GM04504 (cell line): ENCODE measurements at places on chromosomes 13 and 19.

GRCh38 chr13:32426191-32426989 is 1.5 kb downstream of the N4BP2L1 start:
- no peak for DNase-seq

- DNase-seq: peak; percentile 54
These were observed at the start of gene FDX2 for GRCh38 chr19:10315335-10316214. FDX2 (minus strand) TSS chr19:10316015; CDS start chr19:10315996, 19 bp downstream.

GRCh38 chr13:98155475-98156109 is 12.7 kb downstream of the FARP1 start:
- DNase-seq: peak; percentile 44

DNA sequence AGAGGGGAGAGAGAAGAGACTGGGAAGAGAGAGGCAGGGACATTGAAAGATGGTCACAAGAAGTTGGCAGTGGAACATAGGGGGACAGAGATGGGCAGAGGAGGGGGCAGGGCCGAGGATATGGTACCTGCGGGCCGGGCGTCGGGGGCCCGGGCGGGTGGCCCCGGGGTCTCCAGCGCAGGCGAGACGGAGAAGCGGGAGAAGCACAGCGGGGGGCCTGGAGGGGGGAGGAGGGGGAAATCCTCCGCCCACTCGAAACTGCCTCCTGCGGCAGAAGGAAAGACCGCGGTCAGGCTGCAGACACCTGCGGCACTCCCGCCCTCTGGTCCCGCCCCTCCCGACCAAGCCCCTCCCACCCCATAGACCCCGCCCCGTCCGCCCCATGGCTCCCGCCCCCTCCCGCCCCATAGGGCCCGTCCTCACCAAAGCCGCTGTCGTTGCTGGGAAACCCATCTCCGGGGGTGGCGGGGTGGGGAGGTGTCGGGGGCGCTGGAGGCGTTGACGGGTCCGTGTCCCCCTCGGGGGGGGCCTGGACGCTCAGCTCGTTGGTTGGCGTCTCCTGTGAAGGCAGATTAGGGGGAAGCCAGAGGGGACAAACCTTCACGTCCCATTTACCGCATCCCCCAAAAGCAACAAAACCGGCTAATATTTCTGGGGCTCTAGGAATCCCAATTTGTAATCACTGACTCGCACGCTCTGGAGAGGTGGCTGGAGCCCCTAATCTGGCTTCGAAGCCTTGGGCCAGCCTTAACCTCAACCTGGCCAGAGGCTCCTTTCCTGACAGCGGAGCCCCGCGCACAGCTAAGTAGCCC is 20.4 kb downstream of the LMTK3 start:
- no peak for DNase-seq

DNA sequence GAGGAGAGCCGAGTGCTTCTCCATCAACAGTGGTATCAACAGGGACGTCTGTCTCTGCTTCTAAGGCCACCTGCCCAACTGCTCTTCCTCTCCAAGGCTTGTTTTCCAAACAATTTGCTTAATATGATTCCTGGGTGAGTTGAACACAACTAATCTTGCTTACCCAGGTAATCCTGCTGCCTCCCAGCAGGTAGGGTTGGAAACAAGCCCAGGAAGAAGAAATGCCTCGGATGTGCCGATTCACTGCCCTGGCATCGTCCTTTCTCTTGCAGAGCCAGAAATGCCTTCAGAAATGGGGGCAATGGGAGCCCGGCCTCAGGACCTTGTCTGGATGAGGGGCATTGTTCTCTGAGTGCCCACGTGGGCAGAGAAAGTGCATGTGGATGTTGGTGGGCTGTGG is 51.9 kb upstream of the C1QTNF9B start:
- DNase-seq: no peak

DNA sequence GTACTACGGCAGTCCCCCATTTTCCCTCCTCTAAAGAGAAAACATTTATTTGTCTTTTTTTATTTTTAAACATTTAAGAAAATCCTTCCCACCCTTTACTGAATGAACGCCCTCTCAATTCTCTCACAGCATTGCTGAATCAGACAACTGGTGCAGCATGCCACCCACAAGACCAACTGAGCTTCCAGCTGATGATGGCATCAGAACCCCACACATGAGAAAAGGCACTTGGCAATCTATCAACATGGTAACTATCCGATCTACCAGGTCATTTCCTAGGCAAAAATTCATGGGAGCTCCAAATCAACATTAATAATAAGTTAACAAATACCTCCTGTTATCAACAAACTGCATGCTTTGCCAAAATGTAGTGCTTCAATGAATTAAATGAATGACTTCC is 43.1 kb downstream of the LHFPL6 start:
- no peak for DNase-seq

DNA sequence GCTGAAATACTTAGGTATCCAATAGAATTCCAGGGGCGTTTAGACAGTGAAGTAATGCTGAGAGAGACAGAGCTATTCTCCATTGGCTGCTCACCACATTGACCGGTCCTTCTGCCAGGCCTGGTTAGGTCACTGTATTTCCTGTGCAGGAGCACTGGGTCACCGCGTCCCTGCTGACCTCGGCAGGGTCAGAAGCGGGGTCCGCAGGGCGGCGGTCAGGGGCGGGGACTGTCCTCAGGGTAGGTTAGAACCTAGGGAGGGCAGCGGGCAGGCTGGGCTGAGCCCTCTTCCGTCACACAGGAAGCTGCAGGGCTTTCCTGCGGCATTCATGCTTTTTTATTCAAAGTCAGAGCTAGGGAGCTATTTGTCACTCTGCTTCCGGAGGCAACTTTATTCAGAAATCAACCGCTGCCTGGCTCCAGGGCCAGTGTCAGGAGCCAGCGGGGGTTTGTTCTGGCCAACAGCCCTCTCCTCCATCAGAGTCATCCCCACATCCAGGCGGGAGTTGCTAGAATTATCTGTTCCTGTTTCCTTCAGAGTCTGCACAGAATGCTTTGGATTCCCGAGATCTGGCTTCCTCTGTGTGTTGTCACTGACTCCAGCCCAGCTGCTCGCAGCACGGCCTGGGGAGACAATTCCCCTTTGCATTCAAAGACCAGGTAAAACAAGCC is 81.2 kb upstream of the WASF3 start:
- no peak for DNase-seq

GRCh38 chr19:55283548-55284377 is at the start of gene BRSK1:
BRSK1 (plus strand) TSS chr19:55283997; CDS start chr19:55284443, 446 bp downstream.
- peak; percentile 25 for DNase-seq

DNA sequence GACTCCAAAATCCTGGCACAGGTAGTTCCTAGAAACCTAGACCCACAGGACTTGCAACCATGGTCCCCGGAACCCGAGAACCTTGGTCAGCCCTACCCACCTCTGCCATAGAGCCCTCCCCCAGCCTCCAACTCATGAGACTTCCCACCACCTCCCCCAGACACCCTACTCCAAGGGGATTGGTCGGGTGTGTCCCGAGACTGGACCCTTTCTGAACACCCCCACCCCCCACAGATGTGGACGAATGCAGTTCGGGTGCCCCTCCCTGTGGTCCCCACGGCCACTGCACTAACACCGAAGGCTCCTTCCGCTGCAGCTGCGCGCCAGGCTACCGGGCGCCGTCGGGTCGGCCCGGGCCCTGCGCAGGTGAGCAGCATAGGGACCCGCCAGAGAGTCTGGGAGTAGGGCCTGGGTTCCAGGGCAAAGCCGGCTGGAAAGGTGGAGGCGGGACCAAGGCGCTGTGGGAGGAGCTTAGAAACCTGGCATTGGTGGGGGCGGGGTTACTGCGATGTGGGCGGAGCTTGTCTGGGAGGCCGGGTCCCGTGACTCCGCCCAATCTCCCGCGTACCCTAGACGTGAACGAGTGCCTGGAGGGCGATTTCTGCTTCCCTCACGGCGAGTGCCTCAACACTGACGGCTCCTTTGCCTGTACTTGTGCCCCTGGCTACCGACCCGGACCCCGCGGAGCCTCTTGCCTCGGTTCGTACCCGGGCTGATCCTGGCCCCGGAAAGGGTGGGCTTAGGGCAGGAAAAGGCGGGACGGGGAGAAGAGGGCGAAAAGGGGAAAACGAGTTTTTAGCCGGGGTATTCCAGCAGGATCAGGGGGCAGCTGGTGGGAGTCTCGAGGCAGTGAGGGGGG is 11.9 kb downstream of the LTBP4 start:
- no peak for DNase-seq

GRCh38 chr19:676339-677105 is at the start of gene FSTL3:
FSTL3 (plus strand) TSS chr19:676392; CDS start chr19:676424, 32 bp downstream.
- DNase-seq: no peak

DNA sequence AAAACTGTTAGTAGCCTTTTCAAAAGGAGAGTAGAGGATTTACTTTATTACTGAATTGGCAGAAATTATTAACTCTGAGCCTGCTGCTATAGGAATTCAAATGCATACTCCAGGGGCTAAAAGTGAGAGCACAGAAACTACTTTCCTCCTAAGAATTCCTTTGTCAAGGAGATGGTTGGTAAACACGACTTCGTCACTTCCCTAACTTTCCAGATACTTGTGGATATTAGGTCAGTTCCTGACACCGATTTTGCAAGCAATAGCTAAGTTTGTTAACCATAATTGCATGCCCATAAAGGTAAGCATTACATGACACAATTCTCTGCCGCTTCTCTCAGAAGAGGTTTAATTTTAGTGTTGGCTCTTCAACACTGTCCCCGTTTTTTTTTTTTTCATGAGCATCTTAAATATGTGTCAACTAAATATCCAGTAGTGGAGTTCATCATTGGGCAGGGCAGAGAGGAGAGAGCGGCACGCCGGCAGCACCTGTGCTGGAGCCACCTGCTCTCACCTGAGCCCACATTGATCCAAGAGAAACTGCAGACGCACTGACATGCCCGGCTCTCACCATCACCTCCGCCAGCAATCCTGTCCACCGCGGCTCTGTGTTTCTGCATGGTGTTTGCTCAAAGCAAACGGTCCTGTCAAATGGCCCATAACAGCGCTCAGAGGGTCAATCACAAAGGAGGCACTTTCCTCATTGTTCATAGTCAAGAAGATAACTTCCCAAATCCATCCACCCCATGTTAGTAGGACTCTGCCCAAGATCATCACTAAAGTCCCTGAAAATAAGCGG is 2.6 kb downstream of the MED26 start:
- no peak for DNase-seq

DNA sequence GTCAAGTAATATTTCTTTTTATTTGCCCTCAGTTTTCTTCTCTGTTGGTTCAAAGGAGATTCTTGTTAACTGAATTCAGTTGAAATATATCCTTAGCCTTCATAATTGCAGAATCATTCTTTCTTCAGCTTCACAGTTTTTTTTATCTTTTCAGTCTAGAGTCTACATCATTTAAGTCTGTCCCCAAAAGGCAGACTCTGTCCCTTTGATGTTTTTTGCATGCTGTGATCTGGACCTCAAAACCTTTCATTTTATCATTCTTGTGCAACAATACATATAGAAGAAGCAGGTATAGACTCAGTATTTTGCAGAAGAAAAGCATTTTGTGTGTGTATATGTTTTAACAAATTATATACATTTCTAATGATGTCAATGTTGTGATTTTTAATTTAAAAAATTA is 734.8 kb upstream of the GPC6 start:
- DNase-seq: no peak

DNA sequence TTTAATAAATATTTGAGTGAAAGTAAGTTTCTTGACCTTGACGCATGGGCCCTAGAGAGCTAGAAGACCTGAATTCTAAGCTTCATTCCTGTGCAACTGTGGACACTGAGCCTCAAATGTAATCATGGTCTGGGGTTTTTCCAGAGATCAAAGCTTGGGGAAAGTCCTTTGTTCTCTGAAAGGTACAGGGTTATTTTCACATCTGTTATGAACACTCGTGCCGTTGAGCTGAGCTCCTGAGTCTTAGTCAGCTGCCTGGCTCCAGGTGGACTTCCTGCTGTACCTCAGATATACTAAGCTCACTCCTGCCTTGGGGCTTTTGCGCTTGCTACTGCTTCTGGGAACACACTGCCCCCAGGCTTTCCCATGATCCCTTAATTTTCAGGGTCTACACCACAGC is 7.5 kb upstream of the ZBTB32 start:
- no peak for DNase-seq

- DNase-seq: no peak
These were observed 70.6 kb downstream of the MTUS2 start for GRCh38 chr13:28890712-28891111.

DNA sequence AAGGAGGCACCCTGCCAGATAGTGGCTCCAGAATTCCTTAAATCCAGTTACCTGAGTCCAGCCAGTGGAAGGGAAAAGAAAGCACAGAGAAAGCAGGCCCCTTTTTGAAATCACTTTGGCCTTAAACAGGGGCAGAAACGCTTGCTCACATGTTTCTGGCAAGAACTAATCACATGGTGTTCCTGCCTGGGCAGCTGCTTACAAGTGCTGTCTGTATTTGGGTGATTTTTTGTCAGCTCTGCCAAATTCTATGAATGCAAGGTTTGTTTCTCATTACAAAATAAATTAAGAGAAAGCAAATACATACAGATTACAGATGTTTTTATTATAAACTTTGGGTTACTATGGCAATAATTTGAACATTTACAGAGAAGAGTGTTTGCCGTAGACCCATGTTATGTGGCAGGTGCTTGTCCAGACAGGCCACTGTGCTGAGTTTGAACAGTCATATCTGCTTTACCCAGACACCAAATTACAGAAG is 1237.8 kb downstream of the SLITRK5 start:
- no peak for DNase-seq

GRCh38 chr13:26881154-26881553 is 120.6 kb upstream of the GPR12 start:
- DNase-seq: peak; percentile 10

- DNase-seq: peak; percentile 5
These were observed at the start of gene CHST8 for GRCh38 chr19:33621811-33622504. CHST8 (plus strand) TSS chr19:33621953; CDS start chr19:33689262, 67,309 bp downstream.

DNA sequence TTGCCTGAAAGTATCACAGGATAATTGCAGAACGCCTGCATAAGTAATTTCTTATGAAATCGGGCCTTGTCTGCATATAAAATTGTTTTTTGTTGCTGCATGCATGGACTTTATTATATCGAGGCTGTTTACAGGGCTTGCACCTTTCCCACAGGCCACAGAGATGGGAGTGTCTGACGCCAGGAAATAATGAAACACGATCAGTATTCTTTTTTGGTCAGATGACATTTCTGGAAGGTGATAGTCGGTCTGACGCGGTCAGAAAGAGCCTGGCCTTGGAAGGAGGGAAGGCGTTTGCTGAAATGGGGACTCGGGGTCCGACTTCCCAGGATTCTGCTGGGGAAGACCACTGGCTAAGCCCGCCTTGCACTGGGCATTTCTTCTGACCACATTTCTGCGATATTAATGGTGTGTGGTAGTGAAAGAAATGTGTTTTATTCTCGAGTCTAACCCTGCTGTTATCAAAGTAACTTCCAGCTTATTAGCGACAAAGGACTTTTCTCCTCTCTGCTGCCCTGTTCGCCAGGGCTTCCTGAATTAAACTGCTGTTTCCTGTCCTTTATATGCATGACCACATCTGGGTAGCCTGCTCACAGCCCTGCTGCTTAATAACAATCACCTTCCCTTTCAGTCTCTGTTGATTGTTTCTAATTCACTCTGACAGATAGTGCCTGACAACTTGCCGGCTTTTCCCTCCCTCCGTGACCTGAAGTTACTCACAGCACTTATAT is 11.6 kb upstream of the ZNF536 start:
- DNase-seq: no peak

- DNase-seq: no peak
These were observed 13.6 kb downstream of the ZIC2 start for GRCh38 chr13:99995104-99995588.

DNA sequence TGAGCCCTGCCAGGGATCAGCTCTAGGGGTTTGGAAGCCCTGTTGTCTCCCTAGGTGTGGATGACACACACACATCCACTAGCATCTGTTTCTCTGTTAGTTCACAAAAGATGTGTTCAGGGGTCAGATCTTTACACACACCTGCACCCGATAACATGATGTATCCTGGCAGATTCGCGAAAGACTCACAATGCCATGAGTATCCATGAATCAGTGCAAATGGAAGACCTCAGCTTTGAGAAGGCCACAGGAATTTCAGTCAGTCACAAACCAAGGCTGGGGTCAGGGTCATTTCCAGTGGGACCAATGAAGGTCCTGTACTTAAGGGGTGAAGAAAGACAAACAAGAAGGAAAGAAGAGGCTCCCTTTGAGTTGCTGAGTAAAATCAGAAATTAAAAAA is 898.2 kb downstream of the UQCRFS1 start:
- DNase-seq: no peak
